ENCODE measurements at places on chromosomes 11 and 22.
A peak's percentile ranks its signal among the peaks of the same experiment; 100 is the strongest.

GRCh38 chr22:19432133-19432851 lies at the start of gene MRPL40:
MRPL40 (plus strand) TSS chr22:19432545; CDS start chr22:19432555, 10 bp downstream.
- H3K27ac ChIP-seq: peak within 1 kb of the TSS; percentile 98
- H3K36me3 ChIP-seq: no peaks in the 10 kb centered on the region
- peak within 1 kb of the TSS; percentile 89 for H3K4me3 ChIP-seq
- H3K27me3 ChIP-seq: no peaks in the 10 kb centered on the region
- DNase-seq: peak; percentile 82

- H3K4me3 ChIP-seq: peak overlapping the region; percentile 93
- DNase-seq: no peak
- H3K27me3 ChIP-seq: no peaks in the 10 kb centered on the region
- peak overlapping the region; percentile 87 for H3K27ac ChIP-seq
Observed at GRCh38 chr22:32800158-32800882, 1.2 kb upstream of the TIMP3 start.

DNA sequence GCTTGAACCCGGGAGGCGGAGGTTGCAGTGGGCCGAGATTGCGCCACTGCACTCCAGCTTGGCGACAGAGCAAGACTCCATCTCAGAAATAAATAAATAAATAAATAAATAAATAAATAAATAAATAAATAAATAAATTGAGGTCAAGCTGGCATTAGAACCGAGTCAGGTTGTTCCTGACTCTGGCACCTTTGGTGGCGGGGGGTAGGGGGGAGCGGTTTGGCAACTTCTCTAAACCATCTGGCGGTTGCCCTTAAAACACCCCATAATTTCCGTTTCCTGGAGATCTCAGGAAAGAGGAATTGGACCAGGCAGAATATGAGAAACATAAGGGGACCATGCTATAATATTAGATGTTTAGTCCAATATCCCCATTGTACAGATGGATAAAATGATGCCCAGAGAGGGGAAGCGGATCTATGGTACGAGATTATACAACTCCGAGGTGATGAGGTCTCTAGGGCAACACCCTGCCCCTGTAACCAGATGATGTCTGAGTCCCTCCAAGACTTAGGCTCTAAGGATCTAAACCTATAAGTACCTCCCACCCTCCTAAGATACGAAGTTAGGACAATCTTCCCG lies 785 bp downstream of the CLPB start:
- DNase-seq: peak; percentile 37
- H3K36me3 ChIP-seq: no peaks in the 10 kb centered on the region
- no peaks in the 10 kb centered on the region for H3K4me1 ChIP-seq
- H3K4me3 ChIP-seq: peak overlapping the region; percentile 74

- peaks cover 88% of the 10 kb centered on the region for H3K4me1 ChIP-seq
- DNase-seq: peak; percentile 15
- no peaks in the 10 kb centered on the region for H3K36me3 ChIP-seq
- H3K27ac ChIP-seq: peak overlapping the region; percentile 90
- peak overlapping the region; percentile 43 for H3K4me3 ChIP-seq
Observed at GRCh38 chr22:29311464-29312217, 3.9 kb downstream of the RASL10A start.

- H3K4me3 ChIP-seq: no peak overlapping the region
- no peak for DNase-seq
- no peak overlapping the region for H3K27ac ChIP-seq
- H3K27me3 ChIP-seq: no peaks in the 10 kb centered on the region
- no peaks in the 10 kb centered on the region for H3K36me3 ChIP-seq
Observed at GRCh38 chr11:79174045-79175008, 266.5 kb downstream of the TENM4 start.
